ENCODE measurements at places on chromosomes 12 and 14. TPM values are rescaled to one million over a fixed set of nuclear protein-coding genes. Genes with fewer than 3 reads are reported as not detected.

The ANO2 gene
- 0.05 TPM for total RNA-seq

The LMNTD1 gene
- total RNA-seq: not detected

The NR1H4 gene
- total RNA-seq: not detected

The ERBB3 gene
- total RNA-seq: 1.4 TPM

The CLEC6A gene
- not detected for total RNA-seq
